ENCODE measurements at places on chromosomes 2 and 18.

GRCh38 chr18:10455726-10456453 is 1.5 kb downstream of the APCDD1 start:
- DNase-seq: no peak

GRCh38 chr2:190451561-190452176 is 43.5 kb downstream of the MFSD6 start:
- no peak for DNase-seq

- no peak for DNase-seq
These were observed 116.8 kb downstream of the L3MBTL4 start for GRCh38 chr18:6297875-6298274.

DNA sequence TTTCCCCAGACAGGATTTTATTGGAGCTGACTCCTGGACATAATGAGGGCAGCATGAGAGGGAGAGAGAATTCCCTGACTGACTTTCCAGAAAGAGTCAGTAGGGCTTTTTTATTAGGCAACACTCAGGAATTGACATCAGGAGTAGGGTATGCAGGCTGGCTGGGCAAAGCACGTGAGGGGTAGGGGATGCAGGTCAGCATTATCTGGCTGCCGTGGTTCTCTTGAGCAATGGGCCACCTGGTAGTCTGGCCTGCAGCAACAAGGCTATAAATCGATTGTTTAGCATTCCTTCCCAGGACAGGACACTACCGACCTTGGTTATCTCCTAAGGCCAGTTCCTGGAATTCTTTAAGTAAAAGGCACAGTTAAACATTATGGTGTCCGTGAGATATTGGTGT is 160.8 kb upstream of the AGAP1 start:
- peak; percentile 24 for DNase-seq

GRCh38 chr2:24047703-24048033 is 477 bp upstream of the WDCP start:
- DNase-seq: no peak

GRCh38 chr2:203621981-203622515 is 84.4 kb upstream of the CD28 start:
- no peak for DNase-seq

GRCh38 chr2:199646439-199646838 is 188.7 kb upstream of the SATB2 start:
- no peak for DNase-seq

DNA sequence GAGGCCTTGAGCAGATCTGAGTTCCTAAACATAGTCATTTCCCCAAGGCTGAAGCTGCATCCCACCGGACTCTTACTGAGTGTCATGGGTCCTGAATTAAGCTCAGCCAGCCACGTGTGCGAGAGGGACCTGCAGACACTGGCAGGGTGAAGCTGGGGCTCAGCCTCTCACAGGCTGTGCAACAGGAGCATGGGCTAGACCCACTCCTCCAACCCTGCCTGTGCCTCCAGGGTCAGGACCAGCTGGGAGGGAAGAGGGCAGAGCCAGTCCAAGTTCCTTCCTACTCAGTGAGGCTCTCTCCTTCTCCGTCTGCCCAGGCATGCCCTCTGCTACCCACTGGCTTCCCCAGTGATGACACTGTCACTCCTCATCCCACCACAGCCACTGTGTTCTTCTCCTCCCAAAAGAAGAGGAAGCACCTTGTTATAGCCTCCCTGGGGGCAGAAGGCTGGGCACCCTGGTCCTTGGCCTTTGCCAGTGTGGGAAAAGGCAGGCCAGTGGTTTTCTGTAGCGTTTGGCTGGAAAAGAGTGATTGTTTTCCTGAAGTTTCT is 78.9 kb downstream of the KCNF1 start:
- no peak for DNase-seq

DNA sequence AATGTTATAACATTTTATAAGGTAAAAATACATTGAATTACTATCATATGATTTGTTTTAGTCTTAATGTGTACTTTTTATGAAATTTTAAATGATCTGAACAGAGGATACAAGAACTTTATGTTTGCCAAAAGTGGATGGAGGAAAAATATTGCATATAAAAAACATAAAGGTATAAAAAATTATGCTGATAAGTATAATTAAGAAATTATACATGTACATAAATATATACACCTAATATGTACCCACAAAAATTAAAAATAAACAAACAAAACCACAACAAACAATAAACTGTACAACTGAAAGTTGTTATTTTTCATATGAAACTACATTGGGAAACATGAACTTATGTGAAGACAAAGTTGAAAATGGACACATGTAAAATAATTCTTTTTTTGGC is 38.2 kb upstream of the CALCRL start:
- DNase-seq: no peak

DNA sequence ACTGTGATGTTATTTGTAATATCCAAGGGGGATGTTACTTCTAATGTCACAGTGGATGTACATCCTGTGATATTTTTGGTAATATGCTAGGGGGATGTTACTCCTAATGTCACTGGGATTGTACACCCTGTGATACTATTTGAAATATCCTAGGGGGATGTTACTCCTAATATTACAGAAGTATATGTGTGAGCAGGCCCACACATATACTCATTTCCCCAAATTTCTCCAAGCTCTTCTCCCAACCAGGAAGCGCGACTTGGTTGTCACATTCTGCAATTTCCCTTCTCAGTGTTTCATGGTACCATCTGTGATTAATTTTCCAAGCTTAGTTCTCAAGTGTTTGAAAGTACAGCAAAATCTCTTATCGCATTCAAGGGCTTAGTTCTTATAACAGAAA is 29.5 kb upstream of the CHN1 start:
- no peak for DNase-seq

GRCh38 chr2:2873450-2873811 is 504.2 kb downstream of the EIPR1 start:
- DNase-seq: no peak

DNA sequence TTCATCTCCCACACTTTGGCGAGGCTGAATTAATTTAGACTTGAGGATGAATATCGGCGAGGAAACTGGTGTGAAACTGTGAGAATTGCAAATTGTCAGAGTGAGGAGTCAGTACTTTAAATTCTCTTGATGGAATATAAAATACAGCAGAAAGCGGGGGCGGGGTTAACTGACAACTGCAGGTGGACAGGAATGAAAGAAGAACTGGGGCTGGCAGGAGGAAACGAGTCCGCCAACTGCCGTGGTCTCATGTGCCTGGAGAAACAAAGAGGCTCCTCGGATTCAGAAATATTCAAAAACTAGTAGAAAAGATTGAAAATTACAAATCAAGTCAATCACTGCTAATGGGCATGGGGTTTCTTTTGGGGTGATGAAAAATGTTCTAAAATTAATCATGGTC is 44.3 kb downstream of the MOGAT1 start:
- DNase-seq: no peak

DNA sequence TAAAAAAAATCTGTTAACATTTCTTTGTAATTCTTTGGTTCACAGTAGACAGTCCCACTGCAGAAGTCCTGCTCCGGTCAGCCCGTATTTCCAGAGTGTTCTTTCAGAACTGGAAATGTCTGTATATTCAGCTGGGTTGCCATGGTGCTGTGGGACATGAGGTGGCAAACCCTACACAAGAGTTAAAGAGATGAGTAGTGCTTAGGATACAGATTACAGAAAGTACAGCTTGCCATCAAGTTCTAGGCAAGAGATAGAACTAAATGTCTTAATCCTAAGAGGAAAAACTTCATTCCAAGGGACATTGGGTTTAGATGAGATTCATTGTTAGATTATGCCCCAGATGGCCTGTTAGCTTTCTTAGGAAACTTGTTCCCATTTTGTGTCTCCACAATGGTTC is 60.1 kb downstream of the FMNL2 start:
- no peak for DNase-seq

DNA sequence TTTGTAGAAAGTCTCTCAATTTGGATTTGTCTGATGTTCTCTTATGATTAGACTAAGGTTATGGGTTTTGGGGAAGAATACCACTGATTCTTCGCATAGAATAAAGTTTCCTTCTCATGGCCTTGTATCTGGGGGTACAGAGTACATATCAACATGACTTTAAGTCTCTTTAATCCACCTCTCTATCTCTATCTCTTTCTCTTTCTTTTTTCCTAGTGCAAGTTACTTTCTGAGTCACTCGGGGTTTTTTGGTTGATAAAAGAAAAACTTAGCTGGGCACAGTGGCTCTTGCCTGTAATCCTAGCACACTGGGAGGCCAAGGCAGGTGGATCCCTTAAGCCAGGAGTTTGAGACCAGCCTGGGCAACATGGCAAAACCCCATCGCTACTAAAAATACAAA is 100.1 kb upstream of the MAP4K3 start:
- no peak for DNase-seq

DNA sequence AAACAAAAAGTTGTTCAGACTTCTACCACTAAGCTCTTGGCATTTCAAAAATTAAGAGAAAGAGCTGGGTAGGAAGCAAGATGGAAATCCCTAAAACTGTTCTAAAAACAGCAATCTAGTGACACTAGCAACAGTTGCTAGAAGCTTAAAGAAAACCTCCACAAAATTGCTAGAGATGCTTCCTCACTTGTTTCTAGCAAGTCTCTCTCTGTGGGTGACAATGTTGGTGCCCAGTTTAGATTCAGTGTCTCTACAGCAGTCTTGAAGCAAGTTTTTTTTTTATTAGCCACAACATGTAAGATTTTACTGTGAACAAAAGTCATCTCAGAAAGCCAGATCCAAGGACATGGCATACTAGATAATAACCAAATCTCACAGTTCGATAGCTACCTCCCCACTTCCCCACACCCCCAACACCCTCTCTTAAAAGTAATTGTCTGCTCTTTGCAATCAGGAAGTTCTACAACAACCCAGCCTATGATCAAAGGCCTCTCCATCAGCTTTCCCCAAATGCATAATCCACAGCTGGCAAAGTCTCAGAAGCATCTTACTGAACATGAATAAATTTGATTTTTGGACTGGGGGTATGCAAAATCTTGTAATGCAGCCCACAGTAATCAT is 70.0 kb downstream of the ANKRD44 start:
- DNase-seq: no peak

- DNase-seq: peak; percentile 44
These were observed 240.2 kb downstream of the DYSF start for GRCh38 chr2:71693286-71694270.

DNA sequence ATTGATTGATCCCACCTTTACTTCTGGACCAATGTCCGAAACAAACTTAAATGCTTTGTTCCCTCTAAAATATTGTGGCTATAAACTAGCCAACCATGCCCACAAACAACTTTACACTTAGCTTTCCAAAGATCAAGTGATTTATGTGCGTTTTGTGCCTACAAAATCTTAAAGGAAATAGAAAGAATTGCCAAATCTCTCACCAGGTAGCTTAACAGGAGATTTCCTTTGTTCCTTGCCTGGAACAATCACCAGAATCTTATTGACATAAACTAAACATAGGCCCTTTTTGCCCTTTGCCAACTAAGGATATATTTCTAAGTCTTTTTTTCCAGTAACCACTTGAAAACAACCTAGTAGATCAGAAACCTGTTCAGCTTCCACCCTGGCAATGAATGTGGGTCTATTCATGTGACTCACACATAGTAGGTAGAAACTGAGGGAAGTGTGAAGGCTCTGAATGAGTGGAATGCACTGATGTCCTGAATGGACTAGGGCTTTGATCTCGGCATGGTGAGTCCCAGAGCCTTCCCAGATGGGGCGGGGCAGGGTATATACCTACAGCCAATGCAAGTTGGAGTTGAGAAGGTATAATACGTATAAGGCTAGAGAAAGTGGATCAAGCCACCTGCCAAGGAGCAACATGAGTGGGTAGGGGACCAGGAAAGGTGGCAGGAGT is 94.6 kb upstream of the PPP1CB start:
- DNase-seq: no peak

DNA sequence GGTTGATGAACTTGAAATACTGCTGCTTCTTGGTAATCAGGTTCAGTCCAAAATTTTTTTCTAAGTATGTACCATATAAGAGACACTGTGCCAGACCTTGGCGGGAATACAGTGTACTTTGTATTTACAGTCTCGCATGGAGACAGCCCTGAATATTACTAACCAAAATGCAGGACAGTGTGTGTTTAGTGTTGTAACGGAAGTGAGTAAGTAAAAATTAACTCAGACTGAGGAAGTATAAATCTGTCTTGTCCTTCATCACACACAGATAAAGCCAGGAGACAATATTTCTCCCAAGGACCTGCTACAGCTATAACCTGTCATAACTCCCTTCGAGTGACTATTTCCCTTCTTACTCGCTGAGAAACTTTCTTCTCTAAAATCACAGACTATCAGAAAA is 76.9 kb downstream of the ACTR3 start:
- DNase-seq: peak; percentile 33

DNA sequence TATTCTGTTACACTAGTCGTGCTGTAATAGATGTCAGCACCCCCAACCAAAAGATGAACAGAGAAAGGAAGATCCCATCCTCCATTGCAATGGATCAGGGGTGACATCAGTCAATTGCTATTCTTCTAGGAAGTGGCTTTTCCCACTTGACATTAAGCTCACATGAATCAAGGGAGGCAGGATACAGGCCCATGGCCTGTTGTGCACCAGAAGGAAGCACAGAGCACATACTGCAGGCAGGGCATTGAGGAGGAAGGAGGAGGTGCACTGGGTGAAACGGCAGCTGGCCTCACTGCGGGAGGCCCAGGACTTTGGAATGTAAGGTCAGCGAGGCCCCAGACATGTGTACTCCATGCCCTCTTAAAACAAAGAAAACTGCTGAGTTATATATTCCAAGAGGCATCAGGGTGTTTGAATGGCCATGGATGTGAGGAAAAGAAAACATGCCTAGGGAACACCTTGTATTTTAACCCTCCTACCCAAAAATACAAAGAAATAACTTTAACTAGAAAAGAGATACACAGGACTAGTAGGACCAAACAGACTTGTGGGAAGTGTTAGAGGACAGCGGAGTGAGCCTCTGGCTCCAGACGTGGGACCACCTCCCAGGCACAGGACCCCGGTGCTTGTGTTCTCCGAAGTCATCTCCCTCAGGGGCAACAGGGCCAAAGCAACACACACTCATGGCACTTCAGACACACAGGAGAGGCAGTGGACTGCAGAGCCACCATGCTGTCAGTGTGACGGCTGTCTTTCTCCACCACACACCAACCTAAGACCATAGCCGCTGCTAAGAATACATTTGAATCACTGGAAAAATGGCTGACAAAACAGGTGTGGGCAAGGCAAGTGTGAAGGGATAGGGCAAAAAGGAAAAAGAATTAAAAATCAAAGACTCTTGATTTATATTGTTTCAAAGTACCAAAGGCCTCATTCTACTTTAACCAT is 51.4 kb upstream of the RIOK3 start:
- DNase-seq: peak; percentile 87

DNA sequence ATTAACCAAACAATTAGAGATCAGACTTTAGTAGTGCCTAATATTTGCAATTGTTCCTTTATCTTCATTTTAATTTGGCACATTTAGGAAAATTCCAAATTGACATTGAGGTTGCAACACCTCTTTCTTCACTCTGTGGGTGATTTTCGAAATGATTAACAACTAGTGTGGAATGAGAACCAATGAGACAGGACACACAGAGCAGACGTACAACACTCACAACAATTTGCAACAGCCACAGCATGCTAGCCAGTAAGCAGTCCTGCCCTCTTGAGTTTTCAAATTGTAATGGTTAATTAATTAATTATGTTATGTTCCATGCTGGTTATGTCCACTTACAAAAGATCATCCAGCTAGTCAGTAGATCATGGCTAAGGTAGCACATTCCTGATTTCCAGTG is 339.3 kb downstream of the LRP1B start:
- DNase-seq: no peak
